Lung microvascular endothelial cell (primary cell): ENCODE measurements at places on chromosomes 7 and 10. TPM values are rescaled to one million over a fixed set of nuclear protein-coding genes. Genes with fewer than 3 reads are reported as not detected.

Gene COL1A2
- total RNA-seq, result 9.8 and 13.3 TPM in 2 replicates

Gene LZTS2
- total RNA-seq, result 28.2 and 29.2 TPM in 2 replicates

Gene CHRM2
- not detected in 2 replicates for total RNA-seq

GRCh38 chr10:101784558-101784957, 1.3 kb upstream of the NPM3 start:
- DNase-seq, result no peak

GRCh38 chr7:4437916-4438315, 244.2 kb upstream of the FOXK1 start:
- DNase-seq, result no peak

Gene PRKG1
- total RNA-seq, result 0.87 and 3.6 TPM in 2 replicates

DNA sequence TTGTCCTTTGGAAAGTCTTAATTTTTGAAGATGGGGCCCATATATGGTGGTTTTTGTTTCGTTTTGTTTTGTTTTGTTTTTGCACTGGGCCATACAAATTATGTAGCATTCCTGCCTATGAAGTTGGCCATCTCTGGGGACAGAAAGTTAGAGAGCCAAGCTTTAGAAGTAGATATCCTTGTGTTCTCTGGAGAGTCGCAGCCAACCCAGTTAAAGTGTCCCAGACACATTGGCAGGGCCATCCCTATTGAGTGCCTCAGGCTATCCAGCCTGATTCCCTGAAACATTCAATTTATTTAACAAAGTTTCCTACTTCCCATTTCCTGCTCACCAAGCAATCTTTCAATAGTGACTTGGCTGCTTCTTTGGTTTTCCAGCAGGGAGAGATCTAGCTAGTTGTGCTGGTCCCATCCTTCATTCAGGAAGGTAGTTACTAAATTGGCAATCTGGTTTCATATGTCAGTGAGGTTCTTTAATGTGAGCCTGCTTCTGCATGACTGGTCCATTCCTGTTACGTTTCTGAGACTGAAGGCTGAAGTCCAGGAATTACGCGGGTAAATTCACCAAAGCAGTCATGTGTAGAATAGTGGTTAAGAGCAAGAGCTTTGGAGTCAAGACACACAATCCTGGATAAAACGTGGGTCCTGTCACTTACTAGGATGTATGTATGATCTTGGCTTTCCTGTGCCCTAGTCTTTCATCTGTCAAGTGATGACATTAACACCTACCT, 49.3 kb upstream of the HBP1 start:
- no peak for DNase-seq

DNA sequence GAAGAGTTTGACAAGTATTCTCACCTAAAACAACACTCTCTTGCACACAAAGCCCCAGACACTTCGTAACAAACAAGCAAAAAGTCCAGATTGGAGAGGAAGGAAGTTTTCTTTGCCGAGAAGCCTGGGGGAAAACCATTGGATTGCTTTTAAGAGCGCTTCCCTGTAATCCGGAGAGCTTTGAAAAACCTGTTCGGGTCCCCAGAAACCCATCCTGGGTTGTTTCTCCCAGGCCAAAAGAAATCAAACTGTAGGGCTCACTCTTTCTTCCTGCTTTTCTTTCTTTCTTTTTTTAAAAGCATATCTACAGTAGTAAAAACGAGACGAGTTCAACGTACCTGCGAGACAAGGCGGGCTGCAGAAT, 655 bp downstream of the SP8 start:
- DNase-seq, result no peak
